A549 treated with ZK216348 at 1 μM for 4 hours (cell line): ENCODE measurements at places on chromosomes 5 and 9. TPM values are rescaled to one million over a fixed set of nuclear protein-coding genes. Genes with fewer than 3 reads are reported as not detected.

Gene C5orf34
- total RNA-seq: 3.5 to 6.2 TPM (median 4.5 TPM) in 5 replicates

Gene PCDHA1
- 0.14 to 0.48 TPM (median 0.19 TPM) in 5 replicates for total RNA-seq

Gene ANKRD18B
- total RNA-seq: 3.1 to 9.0 TPM (median 8.5 TPM) in 5 replicates

Gene SLC4A9
- 0.33 TPM in 1 of 5 replicates, not detected in the others for total RNA-seq

Gene CNTFR
- 0.08 to 0.20 TPM (median 0.09 TPM) in 3 of 5 replicates, not detected in the others for total RNA-seq

Gene FGF1
- total RNA-seq: 0.15 to 1.8 TPM (median 0.29 TPM) in 5 replicates

Gene TEK
- 0.06 to 0.12 TPM (median 0.07 TPM) in 5 replicates for total RNA-seq

Gene PHYHD1
- total RNA-seq: not detected in 5 replicates

Gene CTSL
- total RNA-seq: 677 to 845 TPM (median 743 TPM) in 5 replicates

Gene FREM1
- not detected in 5 replicates for total RNA-seq

Gene TEX48
- not detected in 5 replicates for total RNA-seq

Gene CCDC69
- 1.0 to 2.2 TPM (median 1.6 TPM) in 5 replicates for total RNA-seq

Gene FAM169A
- 3.1 to 8.6 TPM (median 6.5 TPM) in 5 replicates for total RNA-seq

Gene OTP
- total RNA-seq: 0.07 to 0.16 TPM (median 0.11 TPM) in 5 replicates

Gene IFNA14
- not detected in 5 replicates for total RNA-seq

Gene C5orf47
- total RNA-seq: not detected in 5 replicates

Gene PRDM9
- total RNA-seq: not detected in 5 replicates
